ENCODE measurements at places on chromosomes 1 and 21.

DNA sequence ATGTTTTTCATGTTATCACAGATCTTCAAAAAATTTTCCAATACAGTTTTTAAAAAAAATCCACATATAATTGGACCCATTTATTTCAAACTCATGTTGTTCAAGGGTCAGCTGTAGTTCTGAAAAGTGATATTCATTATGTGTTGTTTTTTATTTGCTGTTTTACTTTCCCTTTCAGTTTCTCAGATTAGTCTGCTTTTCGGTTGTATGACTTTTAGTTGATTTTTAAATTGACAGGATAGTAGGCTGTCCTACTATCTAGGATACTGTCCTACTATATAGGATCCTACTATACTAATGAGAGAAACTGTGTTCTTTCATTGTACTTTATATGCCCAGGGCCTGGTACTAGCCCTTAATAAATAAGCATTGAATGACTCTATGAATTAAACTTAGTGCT, 33.6 kb upstream of the GPR52 start:
- no peak for DNase-seq

- DNase-seq: peak; percentile 26
These were observed 1.4 kb downstream of the WDR26 start for GRCh38 chr1:224433041-224433691.

- DNase-seq: no peak
These were observed 192.2 kb downstream of the TGFB2 start for GRCh38 chr1:218537122-218537913.

GRCh38 chr1:20069874-20070273, at the start of gene PLA2G5:
PLA2G5 (plus strand) TSS chr1:20070194; CDS start chr1:20084831, 14,637 bp downstream.
- no peak for DNase-seq

- DNase-seq: no peak
These were observed 314.4 kb upstream of the VAMP3 start for GRCh38 chr1:7456722-7457082.

DNA sequence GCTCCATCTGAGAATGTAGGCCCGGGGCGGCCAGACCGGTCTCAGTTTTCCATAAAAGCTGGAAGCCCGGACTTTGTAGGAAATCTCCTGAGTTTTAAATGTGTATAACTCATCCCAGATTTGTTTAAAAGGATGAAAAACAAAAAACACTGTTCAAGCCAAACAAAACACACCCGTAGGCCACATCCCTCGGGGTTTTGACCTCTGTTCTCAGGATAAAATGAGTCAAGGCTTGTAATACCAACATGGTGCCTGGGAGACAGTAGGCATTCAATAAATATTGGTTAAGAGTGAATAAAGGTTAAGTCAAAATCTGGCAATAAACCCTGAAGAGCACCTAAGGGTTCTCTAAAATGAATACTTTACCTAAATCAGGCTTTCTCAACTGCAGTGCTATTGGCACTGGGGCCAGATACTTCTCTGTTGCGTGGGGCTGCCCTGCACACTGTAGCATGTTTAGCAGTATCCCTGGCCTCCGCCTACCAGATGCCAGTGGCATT, 55.0 kb downstream of the KAZN start:
- DNase-seq: no peak

DNA sequence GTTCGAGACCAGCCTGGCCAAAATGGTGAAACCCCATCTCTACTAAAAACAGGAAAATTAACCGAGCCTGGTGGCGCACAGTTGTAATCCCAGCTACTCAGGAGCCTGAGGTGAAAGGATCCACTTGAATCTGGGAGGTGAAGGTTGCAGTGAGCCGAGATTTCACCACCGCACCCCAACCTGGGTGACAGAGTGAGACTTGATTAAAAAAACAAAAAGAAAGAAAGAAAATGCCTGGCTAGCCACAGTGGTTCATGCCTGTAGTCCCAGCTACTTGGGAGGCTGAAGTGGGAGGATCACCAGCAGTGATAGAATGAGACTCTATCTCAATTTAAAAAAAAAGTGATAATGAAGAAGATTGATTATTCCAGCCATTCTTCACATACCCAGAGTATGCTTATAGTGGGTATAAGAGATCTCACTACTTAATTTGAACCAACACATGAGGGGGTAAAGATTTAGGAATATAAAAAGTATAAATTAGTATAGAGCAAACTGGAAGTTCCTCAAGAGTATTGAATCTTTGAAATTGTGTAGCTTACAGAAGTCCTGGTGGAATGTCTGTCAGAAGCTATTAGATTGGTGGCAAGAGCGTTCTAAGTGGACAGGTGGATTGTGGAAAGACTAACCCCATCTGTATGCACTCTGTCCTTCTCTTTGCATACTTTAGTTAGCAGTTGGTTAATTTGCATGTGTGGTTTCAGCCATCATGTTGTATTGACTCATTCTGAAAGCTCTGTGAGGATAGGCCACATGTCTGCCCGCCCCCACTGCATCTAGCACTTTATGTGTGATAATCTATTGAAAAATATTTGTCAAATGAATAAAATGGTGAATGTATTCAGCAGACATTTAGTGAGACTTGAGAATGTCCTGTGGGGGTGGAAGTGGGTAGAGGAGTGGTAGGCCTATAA, 25.0 kb downstream of the RLF start:
- DNase-seq: no peak

GRCh38 chr1:43056981-43057391, 98.3 kb upstream of the SLC2A1 start:
- DNase-seq: no peak

DNA sequence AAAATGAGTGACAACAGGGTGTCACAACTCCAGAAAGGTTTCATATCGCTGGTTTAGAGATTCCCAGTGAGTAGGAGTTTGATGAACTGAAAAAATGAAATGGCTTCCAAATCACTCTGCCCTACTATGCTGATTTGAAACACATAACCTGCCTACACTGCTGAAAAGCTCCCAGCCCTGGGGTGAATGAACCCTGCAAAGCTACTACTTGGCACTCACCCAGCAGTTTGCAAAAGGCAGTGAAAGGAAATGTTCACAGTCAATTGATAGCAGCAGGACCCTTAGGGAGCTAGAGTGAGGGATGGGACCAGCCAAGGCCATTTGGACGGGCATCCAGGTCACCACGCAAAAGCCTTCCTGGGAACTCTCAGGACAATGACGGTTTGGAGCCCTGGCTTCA, 44.4 kb upstream of the SRP9 start:
- DNase-seq: no peak
